Activated naive CD8-positive, alpha-beta T cell treated with anti-CD3 and anti-CD28 coated beads, Interleukin-2, amount 10 ng/mL, durations not matched to agents 7 days and 5 days (primary cell): ENCODE measurements at places on chromosomes 4 and X. TPM values are rescaled to one million over a fixed set of nuclear protein-coding genes. Genes with fewer than 3 reads are reported as not detected.

ODAPH gene
- 0.31 TPM for total RNA-seq

GRIA3 gene
- 0.54 TPM for total RNA-seq

GPR143 gene
- not detected for total RNA-seq

KLHL34 gene
- total RNA-seq: 0.91 TPM
